ENCODE measurements at places on chromosomes 7 and 10.
A peak's percentile ranks its signal among the peaks of the same experiment; 100 is the strongest.

GRCh38 chr10:133316266-133316665 lies 7.6 kb downstream of the ZNF511 start:
- DNase-seq, result no peak

DNA sequence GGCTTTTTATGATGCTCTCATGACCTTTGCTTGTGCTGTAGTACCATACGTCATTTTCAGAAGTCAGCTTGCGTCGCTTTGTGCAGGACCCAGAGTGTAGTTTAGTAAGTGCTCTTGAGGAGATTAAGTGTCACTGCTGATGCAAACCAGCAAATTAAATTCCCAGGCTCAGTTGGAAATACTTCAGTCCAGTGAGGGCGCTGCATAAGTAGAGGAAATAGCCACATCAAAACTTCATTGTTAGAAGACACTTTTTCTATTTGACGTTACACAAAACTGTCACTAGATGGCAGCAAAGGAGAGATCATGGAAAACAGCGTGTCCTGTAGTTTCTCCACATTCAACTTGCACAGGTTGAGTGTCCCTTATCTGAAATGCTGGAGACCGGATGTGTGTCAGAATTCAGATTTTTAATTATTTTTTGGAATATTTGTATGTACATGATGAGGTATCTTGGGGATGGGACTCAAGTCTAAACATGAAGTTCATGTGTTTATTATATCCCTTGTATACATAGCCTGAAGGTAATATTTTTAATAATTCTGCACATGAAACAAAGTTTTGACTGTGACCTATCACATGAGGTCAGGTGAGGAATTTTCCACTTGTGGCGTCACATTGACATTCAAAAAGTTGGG lies 7.9 kb downstream of the ZNF22 start:
- DNase-seq, result peak; percentile 94

GRCh38 chr7:150631084-150631826 lies 930 bp downstream of the GIMAP6 start:
- no peak for DNase-seq

- DNase-seq, result no peak
Observed at GRCh38 chr7:16836481-16836880, 31.7 kb upstream of the AGR2 start.

DNA sequence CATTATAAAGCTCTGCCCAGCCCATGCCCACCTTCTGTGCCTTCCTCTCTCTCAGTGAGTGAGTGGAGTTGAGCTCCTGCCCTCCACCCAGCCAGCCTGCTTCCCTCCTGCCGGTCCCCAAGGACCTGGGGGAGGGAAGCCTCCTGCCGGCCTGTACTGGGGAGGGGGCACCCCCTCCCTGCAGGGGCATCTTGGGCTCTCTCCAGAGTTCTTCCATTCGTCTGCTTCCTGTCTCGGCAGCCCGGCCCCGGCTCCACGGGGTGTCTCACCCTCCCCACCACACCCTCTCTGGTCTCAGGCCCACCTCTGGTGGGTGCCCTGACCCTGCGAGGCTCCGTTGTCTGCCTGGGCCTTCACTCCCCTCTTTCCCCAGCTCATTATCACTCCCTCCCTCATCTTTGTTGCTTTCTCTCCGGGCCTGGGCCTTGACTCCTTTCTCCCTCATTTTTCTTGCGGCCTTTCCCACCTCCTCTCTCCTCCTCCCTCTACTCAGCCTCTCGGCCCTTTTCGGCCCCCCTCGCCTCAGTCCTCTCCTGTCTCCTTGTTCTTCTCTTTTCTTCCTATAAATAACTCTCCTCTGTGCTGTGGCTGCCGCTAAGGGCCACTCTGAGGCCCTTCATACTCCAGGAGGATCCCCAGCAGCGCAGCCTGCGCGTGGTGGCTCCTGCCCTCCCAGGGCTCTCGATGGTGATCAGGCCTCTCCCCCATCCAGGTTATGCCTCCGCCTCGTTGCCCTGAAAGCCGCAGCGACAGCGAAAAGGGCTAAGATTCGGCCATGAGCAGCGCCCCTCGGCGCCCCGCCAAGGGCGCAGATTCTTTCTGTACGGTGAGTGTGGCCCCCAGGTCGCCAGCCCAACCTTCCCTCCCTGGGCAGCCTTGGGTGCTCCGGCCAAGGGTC lies 2.1 kb downstream of the SLC4A2 start:
- no peak for DNase-seq

DNA sequence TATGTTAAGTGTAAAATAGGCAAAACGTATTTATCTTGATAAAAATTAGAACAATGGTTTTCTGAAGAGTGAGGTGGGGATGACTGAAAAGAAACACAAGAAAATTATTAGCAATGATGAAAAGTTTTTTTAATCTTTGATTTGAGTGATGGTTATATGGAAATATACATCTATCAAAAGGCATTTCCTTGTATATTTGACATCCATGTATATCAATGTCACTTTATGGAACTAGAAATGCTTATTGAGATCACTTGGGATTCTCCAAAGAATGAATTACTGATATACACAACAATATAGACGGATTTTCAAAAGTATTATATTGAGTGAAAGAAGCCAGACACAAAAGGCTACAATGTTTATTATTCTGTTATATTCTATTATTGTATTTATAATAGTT lies 1042.0 kb upstream of the POT1 start:
- no peak for DNase-seq

DNA sequence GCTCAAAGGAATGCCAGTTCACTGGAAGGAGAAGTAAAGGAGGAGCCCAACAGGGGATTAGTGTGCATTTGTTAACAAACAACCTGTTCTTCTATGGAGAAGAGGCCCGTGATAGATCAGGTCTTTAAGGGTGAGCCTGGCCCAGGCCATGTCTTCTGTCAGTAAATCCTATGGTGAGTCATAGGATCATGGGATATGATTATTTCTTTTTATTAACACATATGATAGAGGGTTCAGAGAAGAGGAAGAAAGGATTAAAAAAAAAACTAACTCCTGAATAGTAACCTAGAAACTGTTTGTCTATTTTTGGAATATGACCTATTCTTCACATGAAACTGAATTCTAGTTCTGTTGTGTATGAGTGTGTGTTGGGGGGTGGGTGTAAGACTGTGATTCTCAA lies 70.4 kb downstream of the GPR158 start:
- DNase-seq, result no peak

- DNase-seq, result no peak
Observed at GRCh38 chr10:54607983-54608382, 193.0 kb downstream of the PCDH15 start.

- no peak for DNase-seq
Observed at GRCh38 chr7:2819954-2820397, 24.1 kb downstream of the GNA12 start.

- DNase-seq, result no peak
Observed at GRCh38 chr7:93757426-93757825, 133.1 kb downstream of the TFPI2 start.

GRCh38 chr10:26368463-26368862 lies 69.7 kb upstream of the APBB1IP start:
- no peak for DNase-seq

GRCh38 chr7:47654672-47655298 lies 72.9 kb upstream of the TNS3 start:
- no peak for DNase-seq

DNA sequence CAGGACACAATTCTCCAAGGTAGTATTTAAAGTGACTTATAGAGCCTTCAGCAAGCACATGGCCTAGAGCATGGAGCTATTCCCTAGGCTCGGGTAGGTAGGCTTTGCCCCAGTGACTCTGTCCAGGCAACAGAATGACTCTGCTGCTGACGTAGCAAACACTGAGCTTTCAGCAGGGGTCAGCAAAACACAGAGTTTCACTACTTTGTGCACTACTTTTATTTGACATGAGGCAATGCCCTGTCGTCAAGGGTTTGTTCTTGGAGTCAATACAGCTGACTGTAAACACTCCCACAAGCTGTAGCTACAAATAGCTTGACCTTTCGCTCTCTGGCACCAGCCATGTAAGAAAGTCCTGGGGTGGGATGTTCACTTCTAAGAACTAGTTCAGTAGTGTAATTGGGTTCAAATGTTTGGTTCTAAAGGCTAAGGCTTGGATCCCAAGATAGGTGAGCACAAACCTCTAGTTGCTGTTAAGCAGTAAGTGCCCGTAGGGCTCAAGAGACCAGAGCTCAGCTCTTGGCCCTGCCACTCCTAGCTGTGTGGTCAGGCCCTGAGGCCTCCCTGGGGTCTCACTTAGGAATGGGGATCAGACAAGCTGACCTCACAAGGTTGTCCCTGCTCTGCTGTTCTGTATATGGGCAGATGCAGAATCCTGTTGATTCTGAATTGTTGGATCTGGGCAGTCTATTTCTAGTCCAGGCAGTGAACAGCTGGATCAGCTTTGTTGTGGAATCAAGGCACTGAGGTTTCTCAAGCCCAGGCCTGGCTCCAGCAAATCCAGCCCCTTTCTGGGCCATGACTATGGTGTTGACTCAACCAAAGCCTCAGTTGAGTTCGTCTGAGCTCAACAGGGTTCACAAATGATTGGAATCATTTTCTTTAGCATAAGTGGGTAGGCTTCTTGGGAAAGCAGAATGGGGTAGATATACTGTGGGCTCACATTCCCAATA lies 10.7 kb downstream of the NODAL start:
- no peak for DNase-seq

DNA sequence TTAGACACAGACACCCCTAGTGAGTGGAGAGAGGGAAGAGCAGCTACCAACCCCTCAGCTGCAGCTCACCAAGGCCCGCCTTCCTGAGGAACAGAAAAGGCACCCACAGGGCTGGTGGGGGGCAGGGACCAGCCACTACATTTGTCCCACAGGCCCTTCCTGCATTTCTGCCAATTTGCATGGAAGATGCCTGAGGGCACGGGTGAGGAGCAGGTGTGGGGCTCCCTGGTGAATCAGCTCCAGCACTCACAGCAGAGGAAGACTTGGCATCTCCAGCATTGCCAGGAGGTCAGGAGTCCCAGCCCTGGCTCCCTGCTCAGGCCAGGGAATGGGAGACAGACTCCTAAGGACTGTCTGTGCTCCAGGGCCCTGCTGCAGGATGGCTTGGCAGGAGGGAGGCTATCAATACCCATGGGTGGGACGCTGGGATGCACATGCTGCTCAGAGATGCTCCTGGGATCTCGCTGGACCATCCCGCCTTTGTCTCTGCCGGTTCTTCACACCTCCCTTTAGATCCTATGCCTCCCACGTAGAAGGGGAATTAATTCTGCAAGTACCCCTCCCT lies 109.7 kb downstream of the SLIT1 start:
- DNase-seq, result no peak
